ENCODE measurements at places on chromosomes 5 and 9.

GRCh38 chr5:180598316-180598701 lies 7.0 kb upstream of the SCGB3A1 start:
- DNase-seq: no peak

- no peak for DNase-seq
Observed at GRCh38 chr9:137721479-137721878, 102.7 kb downstream of the EHMT1 start.

GRCh38 chr5:148443998-148444397 lies 60.2 kb downstream of the FBXO38 start:
- DNase-seq: peak; percentile 66

DNA sequence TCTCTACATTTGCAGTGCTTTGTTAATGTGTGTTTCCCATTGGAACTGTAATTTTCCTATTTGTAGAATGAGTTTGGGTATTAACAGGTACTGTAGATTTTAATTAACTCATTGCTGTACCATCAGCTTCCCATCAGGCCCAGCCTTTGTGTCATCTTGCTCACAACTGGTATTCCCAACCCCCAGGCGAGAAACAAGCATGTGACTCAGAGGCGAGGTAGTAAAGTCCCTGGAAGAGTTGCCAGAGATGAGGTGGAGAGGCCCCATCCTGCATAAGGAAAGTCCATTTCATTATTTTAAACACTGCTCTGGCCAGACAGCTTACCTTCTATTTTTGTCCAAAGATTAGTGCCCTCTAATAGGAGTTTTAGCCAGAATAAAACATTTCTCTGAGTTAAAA lies 29.9 kb downstream of the ADCY2 start:
- no peak for DNase-seq

GRCh38 chr5:53445569-53445968 lies 34.9 kb upstream of the FST start:
- DNase-seq: no peak

- DNase-seq: no peak
Observed at GRCh38 chr5:164636456-164636855, 1131.0 kb downstream of the MAT2B start.

- DNase-seq: peak; percentile 63
Observed at GRCh38 chr5:93800988-93801811, 59.8 kb upstream of the POU5F2 start.

DNA sequence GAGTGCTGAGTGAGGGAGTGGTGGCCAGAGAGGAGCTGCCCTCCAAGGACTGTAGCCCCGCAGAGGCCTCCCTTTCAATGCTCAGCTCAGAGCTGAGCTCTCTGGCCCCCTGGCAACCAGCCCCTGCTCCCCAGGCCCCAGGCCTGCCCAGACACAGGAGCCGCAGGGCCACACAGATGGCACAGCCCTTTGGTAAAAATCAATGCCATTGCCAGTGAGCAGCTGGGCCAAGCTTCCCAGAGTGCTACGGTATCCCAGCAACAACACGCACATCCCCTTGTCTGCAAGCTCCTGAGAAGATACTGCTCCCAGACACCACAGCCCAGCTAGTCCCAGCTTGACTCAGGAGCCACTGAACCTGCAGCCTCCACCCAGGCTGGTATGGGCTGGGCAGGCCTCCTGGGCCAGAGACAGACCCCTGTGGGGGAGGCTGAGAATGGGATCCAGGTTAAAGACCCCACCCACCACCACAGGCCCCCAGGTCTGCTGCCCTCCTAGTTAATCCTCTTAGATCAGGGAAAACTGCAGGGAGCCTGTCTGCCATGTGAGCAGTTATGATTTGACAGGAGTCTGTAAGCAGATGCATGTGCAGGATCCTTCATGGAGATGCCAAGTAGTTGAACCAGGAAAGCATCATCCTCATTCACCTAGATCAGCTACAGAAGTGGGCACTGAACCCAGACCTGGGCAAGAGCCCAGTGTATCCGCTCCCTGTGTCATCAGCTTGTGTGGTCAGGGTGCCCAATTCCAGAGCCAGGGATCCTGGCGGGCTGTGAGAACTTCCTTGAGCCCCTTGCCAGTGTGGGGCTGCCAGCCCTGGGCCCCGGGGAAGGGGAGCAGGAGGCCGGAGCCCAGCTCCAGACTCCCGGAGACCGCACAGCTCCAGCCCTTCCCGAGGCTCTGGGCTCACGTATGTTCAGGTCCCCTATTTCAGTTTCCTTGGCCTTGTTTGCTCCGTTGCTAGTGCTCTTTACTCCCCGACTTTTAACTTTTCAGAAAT lies 26.7 kb upstream of the ADAMTS2 start:
- DNase-seq: no peak

DNA sequence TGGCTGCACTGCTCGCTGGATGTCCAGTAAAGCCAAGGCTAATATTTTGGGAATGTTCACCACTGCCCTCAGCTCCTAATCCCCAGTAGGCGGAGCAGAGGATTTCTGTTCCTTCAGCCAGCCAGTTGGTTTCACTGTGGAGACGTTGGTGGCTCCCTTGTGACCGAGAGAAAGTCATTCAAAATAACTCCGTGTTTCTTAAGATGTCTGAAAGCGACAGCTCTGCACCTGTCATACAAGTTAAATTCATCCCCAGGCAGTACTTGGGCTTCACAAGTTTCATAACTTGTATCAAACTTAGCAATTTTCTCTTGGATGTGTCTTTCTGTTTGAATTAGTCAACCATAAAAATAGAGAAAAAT lies 382 bp upstream of the CDKN2B start:
- no peak for DNase-seq

DNA sequence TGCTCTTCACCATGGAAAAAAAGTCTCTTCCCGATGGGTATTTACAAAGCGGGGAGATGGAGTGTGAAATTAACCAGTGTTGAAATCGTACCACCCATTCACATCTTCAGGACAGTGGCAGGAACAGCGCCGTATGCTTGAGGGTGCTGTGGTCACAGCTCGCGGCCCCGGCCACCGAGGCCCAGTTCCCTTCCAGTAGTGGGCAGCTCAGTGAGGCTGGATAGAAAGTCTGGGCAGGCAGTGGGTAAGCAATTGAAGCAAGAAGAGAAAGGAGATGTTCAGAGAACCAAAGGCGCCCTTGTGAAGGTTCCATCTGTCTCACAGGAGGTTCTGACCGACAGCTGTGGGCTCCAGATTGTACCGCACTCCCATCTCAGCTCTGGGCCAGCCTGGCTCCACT lies 59.1 kb downstream of the SECISBP2 start:
- no peak for DNase-seq

- no peak for DNase-seq
Observed at GRCh38 chr5:6634306-6634705, 1.1 kb downstream of the SRD5A1 start.

- DNase-seq: peak; percentile 14
Observed at GRCh38 chr5:113166261-113166660, 189.7 kb downstream of the DCP2 start.

- DNase-seq: peak; percentile 24
Observed at GRCh38 chr9:120531683-120532300, 48.2 kb downstream of the CDK5RAP2 start.

DNA sequence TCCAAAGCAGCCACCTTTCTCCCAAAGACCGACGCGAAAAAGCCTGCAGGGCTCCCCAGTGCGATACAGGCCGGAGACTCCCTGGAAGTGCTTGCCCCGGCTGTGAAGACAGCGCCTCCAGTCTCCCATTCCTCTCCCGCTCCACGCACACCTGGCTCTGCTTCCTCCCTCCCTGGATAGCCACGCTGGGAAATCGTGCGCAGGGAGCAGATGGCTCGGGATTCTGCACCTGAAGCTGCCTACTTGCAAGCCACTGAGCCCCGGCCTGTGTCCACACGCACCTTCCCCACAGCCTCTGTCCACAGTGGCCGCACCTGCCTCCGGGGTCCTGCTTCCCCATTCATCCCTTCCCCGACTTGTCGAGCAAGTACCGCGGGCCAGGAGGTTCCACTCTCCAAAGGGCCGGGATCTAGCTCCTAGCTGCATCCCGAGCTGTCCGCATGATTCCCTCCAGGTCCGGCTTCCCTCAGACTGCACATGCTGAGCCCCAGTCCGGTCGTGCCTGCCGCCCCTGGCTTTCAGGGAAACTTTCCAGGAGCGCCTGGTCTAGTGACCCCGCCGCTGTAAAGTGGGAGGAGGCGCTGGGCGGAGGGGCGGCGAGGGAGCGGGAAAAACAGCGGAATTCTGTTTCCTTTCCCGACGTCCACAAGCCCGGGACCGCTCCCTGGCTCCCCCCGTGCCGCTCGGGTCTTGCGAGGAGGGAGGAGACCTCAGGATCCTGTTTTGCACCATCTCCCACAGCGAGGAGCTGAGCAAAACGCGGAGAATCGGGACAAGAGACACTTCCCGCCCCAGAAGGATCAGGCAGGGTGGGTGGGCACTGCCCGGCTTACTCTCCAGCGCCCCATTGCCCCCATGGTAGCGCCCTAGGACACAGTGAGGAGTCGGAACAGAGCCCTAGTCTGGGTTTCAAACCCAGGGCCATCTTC lies 2.0 kb downstream of the SEMA6A start:
- no peak for DNase-seq

- no peak for DNase-seq
Observed at GRCh38 chr5:42749020-42749419, 7.6 kb upstream of the CCDC152 start.

DNA sequence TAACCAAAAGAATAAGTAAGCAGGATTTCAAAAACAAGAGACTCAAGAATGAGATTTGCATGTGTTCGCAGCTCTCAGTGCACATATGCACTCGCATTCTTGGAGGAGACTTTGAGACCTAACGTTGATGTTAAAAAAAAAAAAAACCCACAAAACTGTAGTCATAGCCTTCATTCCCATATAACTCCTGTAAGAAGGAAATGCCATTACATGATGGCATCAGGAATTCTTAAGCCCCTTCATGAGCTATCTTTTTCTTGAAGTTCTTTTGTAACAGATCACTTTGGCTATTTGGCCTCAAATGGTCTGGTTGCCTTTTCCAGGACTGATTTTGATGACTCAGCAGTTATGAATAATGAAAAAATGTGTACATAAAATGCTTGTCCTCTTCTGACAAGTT lies 113.8 kb downstream of the ALDH1A1 start:
- DNase-seq: no peak

DNA sequence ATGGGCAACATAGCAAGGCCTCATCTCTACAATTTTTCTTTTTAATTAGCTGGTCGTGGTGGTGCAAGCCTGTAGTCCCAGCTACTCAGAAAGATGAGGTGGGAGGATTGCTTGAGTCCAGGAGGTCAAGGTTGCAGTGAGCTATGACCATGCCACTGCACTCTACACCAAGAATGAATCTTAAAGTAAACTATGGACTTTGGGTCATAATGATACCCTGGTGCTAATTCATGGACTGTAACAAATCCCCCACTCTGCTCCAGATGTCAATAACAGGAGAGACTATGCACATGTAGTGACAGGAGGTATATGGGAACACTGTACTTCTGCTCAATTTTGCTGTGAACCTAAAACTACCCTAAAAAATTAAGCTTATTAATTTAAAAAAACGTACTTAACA lies 155.4 kb downstream of the CEMIP2 start:
- DNase-seq: no peak

DNA sequence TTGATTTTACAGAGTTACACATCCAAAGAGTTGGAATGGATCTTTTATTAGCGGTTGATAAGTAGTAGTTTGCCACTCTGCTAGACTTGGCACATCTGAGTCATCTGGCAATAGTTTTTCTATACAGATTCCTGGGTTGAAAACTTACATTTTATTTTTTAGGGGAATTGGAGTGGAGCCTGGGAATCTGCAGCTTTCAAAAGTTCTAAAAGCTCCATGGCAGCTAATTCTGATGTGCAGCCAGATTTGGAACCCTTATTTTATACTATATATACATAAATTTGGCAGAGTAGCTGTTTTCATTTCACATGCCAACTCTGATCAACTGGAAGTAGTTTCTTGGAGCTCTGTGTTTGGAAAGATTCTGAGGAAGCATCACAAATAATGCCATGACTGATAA lies 715.5 kb downstream of the TLR4 start:
- DNase-seq: no peak

GRCh38 chr5:41526699-41527098 lies 16.3 kb upstream of the PLCXD3 start:
- DNase-seq: no peak

DNA sequence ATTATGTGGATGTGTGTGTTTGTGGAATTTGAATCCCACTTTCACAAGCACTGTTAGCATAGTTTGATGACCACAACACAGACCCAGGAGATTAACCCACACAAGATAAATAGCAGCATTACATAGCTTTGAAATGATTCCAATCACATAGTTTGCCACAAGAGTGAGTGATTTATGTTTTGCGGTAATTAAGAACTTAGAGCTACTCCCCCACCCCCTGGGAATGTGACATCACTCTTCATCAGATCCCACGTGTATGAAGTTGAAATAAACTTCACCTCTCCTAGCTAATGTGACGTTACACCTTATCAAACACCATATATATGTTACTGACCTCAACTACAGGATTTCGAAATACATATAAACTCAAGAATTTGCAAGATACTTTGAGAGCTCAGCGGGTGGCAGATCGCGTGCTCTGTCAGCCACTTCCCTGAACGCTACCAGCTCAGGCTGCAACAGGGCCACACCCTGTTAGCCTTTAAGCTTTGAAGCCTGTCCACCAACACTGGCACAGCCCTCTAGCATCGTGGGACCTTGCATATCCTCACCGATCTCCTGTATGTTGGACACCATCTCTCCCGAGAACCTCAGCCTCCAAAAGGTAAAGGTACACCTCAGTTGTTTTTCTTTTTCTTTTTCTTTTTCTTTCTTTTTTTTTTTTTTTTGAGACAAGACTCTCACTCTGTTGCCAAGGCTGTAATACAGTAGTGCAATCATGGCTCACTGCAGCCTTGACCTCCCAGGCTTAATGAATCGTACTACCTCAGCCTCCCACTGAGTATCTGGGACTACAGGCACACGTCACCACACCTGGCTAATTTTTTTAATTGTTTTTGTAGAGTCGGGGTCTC lies 1.7 kb upstream of the AGTPBP1 start:
- no peak for DNase-seq

- peak; percentile 40 for DNase-seq
Observed at GRCh38 chr5:31581498-31582099, 49.5 kb downstream of the C5orf22 start.

GRCh38 chr5:119290161-119290569 lies 65.7 kb upstream of the TNFAIP8 start:
- DNase-seq: no peak

DNA sequence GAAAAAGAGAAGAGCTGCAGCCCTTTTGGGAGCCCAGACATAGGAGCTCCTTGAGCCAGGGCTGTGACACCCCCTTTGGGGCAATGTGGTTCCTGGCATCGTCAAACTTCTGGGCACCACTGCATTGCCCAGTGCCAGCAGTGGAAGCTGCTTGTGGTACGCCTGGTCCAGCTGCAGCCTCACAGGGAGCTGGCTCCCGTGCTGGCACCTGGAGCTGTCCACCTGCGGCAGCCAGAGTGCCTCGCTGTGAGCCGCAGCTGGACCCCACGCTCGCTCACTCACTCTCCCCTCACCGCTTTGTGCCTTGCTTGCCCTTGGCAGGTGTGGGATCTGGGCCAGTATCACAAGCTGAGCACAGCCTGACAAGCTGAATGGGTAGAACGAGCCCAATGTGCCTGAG lies 1150.8 kb upstream of the CDH6 start:
- no peak for DNase-seq

GRCh38 chr5:175201393-175201792 lies 242.6 kb downstream of the DRD1 start:
- no peak for DNase-seq

GRCh38 chr5:138346889-138347288 lies 5.6 kb upstream of the KDM3B start:
- no peak for DNase-seq

GRCh38 chr9:18721267-18721994 lies 247.5 kb downstream of the ADAMTSL1 start:
- DNase-seq: peak; percentile 95

GRCh38 chr9:130118841-130119518 lies 53.2 kb upstream of the NCS1 start:
- DNase-seq: no peak

- DNase-seq: no peak
Observed at GRCh38 chr5:133241179-133242092, 189.6 kb downstream of the HSPA4 start.

- no peak for DNase-seq
Observed at GRCh38 chr5:65244031-65244430, 237.7 kb downstream of the ADAMTS6 start.

Data from fibroblast of gingiva (primary cell).